Stomach (tissue), 19 donors: ENCODE measurements at places on chromosomes 1 and 21. TPM values are rescaled to one million over a fixed set of nuclear protein-coding genes. Genes with fewer than 3 reads are reported as not detected.
A peak's percentile ranks its signal among the peaks of the same experiment; 100 is the strongest.

Gene RGS16
- 1.1 TPM for total RNA-seq

Gene RNF207
- total RNA-seq: 74.1 TPM

Gene ALX3
- not detected for total RNA-seq

Gene PDE4B
- 0.45 TPM for total RNA-seq

Gene OR2L13
- total RNA-seq: not detected

Gene DHCR24
- 96.9 TPM for total RNA-seq

Gene RXFP4
- total RNA-seq: not detected

Gene ACBD3
- total RNA-seq: 48.4 TPM

Gene CA6
- total RNA-seq: not detected

GRCh38 chr1:234771642-234772344 lies 161.8 kb upstream of the IRF2BP2 start:
- no peaks in the 10 kb centered on the region for H3K27me3 ChIP-seq
- DNase-seq: peak; percentile 50
- no peak overlapping the region for H3K4me3 ChIP-seq
- H3K36me3 ChIP-seq: no peaks in the 10 kb centered on the region
- H3K4me1 ChIP-seq: peaks cover 6% of the 10 kb centered on the region
- no peak overlapping the region for H3K27ac ChIP-seq

DNA sequence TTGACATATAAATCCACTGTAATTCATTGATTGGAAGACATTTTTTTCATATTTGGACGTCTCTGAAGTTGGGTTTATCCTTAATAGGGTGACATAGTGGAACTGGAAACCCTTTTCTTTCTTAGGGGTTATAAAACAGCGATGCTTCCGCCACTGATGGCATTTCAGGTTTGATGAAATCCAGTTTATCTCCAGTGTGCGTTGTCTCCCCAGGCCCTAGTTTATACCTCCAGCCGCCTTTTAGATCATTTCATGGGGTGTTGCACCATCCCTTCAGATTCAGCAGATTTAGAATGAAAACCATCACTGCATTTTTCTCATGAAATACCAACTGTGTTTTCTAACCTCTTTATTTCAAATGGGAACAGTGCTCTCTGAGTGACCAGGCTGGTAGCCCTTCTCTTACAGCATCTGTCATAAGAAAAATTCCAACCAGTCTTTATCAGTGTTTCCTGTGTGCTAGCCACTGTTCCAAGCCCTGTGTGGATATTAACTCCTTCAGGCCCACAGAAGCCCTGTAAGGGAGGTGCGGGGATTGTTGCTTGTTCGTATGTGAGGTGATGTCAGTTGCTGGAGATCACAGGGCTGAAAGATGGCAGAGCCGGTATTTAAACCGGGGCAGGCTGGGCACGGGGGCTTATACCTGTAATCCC lies 19.0 kb downstream of the H6PD start:
- H3K27ac ChIP-seq: no peak overlapping the region
- no peaks in the 10 kb centered on the region for H3K27me3 ChIP-seq
- peaks cover 65% of the 10 kb centered on the region for H3K4me1 ChIP-seq
- H3K4me3 ChIP-seq: no peak overlapping the region
- no peak for DNase-seq

GRCh38 chr1:14851760-14852159 lies 253.3 kb downstream of the KAZN start:
- H3K4me1 ChIP-seq: peaks cover 6% of the 10 kb centered on the region
- DNase-seq: no peak
- no peaks in the 10 kb centered on the region for H3K27me3 ChIP-seq
- no peak overlapping the region for H3K27ac ChIP-seq

- H3K4me3 ChIP-seq: no peak overlapping the region
- H3K27ac ChIP-seq: no peak overlapping the region
- no peaks in the 10 kb centered on the region for H3K4me1 ChIP-seq
- no peaks in the 10 kb centered on the region for H3K36me3 ChIP-seq
Measured at GRCh38 chr1:153352523-153352922, 3.9 kb upstream of the PGLYRP4 start.

DNA sequence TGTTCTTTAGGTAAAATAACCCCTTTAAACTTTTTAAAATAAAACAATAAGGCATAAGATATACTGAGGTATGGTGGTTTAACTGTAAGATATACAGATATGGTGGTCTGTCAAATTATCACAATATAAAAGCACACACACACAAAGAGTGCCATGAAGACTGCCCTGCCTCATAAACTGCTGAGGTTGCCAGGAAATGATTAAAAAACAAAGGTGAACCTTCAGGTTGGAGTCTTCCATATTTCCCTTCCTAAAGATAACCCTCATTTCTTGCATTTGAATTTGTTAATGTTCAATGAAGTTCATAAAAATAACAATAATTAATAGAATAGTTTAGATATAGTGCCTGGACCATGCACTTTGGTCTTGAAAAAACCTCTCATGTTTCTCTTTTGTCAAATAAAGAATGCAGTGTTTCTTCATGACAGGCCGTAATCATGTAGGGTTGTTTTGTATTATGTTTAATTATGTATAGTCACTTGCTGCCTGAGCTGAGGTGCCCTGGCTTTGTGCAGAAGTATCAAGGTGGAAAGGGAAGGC lies 123.6 kb upstream of the B3GALT2 start:
- H3K4me3 ChIP-seq: no peak overlapping the region
- no peak for DNase-seq

DNA sequence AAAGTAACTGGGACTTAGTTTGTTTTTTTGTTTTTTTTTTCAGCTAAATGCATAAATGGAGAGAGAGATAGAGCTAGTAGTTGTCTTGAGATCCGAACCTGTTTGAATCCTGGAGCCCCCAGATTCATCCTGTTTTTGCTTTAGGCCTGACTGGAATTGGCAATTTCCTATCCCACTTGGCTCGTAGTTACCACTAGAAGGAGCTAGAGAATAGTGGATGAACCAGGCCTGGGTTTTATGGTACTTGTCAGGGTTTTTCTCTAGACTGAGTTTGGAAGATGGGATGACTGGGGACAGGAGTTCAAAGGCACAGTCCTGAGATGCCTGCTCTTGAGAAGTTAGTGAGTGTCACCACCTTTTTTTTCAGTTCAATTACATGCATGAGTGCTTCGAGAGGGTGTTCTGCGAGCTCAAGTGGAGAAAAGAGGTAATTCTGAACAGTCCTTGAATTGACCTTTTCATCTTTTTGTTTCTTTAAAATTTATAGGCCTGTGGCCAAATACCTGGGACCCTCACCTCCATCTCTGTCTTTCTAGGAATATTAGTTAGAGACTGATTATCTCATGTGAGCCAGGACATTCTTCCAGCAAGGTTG lies 23.4 kb downstream of the CELF3 start:
- peak; percentile 65 for DNase-seq
- H3K4me1 ChIP-seq: no peaks in the 10 kb centered on the region
- no peak overlapping the region for H3K4me3 ChIP-seq
- peaks cover 59% of the 10 kb centered on the region for H3K36me3 ChIP-seq

DNA sequence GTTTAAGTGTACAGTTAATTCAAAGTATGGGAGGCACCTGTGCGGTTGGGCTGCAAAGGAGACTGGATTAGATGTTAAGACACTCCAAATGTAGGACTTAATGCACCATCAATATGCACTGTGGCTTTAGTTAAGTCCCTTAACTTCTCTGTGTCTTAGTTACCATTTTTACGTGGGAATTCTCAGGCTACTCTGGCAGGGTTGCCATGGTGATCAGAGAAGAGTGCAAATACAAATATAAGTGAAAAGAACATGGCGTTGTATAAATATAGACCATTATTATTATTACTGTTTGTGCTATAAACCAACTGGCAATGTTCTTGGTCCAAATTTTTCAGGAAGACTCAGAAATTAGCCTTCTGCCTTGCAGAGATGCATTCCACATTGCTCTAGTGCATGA lies 595.6 kb downstream of the NPHP4 start:
- no peak overlapping the region for H3K27ac ChIP-seq
- no peak overlapping the region for H3K4me3 ChIP-seq
- H3K4me1 ChIP-seq: no peaks in the 10 kb centered on the region
- H3K27me3 ChIP-seq: no peaks in the 10 kb centered on the region
- H3K36me3 ChIP-seq: no peaks in the 10 kb centered on the region

GRCh38 chr1:33133478-33134105 lies 48.3 kb downstream of the TRIM62 start:
- no peak for DNase-seq
- no peaks in the 10 kb centered on the region for H3K36me3 ChIP-seq
- H3K4me3 ChIP-seq: no peak overlapping the region
- no peak overlapping the region for H3K27ac ChIP-seq

DNA sequence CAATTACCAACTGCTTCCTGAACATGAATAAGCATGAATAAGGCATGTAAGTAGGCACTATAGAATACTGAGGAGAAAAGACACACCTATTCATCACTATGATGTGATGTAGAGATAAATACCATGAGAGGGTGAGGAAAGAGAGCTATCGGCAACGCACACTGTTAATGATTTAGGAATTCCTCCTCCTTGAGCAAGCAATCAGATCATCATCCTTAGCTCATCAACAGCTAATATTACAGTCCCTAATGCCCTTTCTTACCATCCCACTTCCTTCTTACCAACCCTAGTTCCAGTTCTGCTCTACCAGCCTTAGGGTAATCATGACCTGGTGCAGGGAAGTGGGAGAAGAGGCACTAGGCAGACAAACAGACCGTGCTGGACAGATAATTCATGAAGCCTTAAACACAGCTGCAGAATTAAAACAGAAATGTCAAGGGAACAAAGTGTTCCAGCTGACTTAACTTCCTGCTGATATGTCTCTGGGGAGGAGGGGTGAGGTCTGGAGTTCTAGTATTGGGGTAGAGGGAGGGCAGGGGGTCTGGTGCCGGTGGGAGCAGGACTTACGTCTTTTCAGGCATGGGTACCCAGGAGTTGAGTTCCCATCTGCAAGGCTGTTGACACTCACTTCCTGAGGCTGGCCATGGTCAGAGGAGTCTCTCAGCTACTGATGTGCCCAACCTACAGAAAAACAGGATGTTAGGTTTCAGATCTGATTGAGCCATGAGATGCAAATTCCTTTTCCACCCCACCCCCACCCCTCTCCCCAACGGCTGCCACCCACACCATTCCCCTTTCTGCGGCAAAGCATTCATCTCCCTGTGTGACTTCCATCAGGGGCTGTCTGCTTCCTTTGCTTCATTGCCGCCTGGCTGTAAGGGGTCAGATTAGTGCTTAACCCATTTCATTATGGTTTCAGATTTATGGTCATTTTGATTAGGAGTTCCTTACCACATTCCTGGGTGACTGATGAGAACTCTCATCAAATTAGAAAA lies 12.6 kb upstream of the RCSD1 start:
- no peak overlapping the region for H3K4me3 ChIP-seq
- peak overlapping the region; percentile 77 for H3K27ac ChIP-seq
- H3K4me1 ChIP-seq: peaks cover 13% of the 10 kb centered on the region
- H3K27me3 ChIP-seq: no peaks in the 10 kb centered on the region

DNA sequence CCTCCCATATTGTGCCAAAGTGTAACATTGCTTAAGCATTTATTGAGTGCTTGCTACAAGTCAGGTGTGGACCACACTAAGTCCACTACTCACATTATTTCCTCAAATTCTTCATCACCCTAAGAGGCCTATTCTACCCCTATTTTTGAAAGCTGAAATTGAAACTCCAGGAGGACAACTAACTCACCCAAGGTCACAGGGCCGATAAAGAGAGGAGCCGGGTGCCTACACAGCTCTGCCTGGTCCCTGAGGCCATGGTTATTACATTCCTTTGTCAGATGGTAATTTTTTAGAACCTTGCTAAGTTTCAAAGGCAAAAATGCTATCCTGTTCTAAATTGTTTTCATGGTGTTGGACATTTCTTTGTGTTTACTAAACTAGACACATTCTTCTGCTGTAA lies 24.2 kb upstream of the KLHDC8A start:
- H3K4me3 ChIP-seq: no peak overlapping the region
- H3K27ac ChIP-seq: no peak overlapping the region
- H3K4me1 ChIP-seq: peaks cover 3% of the 10 kb centered on the region
- DNase-seq: no peak

DNA sequence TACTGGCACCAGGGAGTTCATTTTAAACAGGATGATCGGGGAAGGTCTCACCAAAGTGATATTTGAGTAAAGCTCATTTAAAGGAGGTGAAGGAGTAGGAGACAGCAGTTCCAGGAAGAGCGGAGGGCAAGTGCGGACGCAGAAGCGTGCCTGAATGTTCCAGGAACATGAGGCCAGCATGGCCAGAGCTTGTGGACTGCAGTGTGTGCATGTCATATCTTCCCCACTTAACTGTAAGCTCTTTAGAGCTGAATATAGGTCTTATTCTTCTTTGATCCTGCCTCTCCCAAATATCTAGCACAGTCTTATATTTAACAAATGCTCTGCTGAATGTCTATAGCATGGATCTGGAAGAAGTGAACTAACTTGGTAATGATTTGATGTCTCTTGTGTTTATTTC lies 639.3 kb downstream of the SMYD3 start:
- H3K27ac ChIP-seq: no peak overlapping the region
- peaks cover 6% of the 10 kb centered on the region for H3K36me3 ChIP-seq
- no peaks in the 10 kb centered on the region for H3K4me1 ChIP-seq
- H3K4me3 ChIP-seq: no peak overlapping the region
- no peak for DNase-seq

DNA sequence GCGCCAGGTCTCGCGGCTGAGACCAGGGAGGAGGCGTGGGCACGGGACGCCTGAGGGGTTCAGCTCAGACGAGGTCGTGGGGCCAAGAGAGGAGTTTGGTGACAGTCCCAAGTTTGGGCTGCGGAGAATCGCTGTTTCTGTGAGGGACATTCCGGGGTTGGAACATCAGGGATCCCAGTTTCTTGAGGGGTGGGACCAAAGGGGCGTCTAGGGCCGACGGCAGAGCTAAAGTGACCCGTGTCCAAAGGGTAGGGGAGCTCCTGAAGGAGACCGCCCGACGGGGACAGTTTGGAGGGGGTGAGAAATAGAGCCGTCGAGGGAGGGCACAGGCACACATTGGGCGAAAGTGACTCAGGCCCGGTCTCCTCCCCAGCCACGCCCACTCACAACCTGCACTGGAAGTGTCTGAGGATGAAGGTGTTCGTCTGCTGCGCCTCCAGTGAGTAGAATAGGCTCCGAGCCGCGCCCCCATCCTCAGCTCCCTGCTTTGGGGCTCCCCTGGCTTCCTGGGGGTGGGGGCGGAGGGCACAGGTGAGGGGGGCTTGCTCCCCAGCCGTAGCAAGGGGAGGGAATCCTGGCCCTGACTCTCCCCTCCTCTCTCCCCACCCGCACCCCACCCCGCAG lies 7.0 kb downstream of the EFNA3 start:
- H3K4me3 ChIP-seq: peak overlapping the region; percentile 60
- peaks cover 35% of the 10 kb centered on the region for H3K27me3 ChIP-seq
- peak; percentile 75 for DNase-seq
- peak overlapping the region; percentile 93 for H3K27ac ChIP-seq
- peaks cover 51% of the 10 kb centered on the region for H3K4me1 ChIP-seq

GRCh38 chr21:35324372-35325220 lies 275.5 kb upstream of the RUNX1 start:
- H3K27me3 ChIP-seq: no peaks in the 10 kb centered on the region
- peak overlapping the region; percentile 51 for H3K27ac ChIP-seq
- H3K4me3 ChIP-seq: no peak overlapping the region
- H3K36me3 ChIP-seq: no peaks in the 10 kb centered on the region
- peak; percentile 35 for DNase-seq
- peaks cover 15% of the 10 kb centered on the region for H3K4me1 ChIP-seq

- no peak overlapping the region for H3K27ac ChIP-seq
- no peak overlapping the region for H3K4me3 ChIP-seq
- no peaks in the 10 kb centered on the region for H3K36me3 ChIP-seq
Measured at GRCh38 chr1:188122646-188123045, 1293.9 kb downstream of the PLA2G4A start.
